ENCODE measurements at places on chromosomes 3 and 15.

GRCh38 chr3:41682996-41683395, 278.9 kb downstream of the ULK4 start:
- no peak for DNase-seq

- DNase-seq = no peak
Measured at GRCh38 chr3:194328942-194329582, 22.1 kb downstream of the CPN2 start.

DNA sequence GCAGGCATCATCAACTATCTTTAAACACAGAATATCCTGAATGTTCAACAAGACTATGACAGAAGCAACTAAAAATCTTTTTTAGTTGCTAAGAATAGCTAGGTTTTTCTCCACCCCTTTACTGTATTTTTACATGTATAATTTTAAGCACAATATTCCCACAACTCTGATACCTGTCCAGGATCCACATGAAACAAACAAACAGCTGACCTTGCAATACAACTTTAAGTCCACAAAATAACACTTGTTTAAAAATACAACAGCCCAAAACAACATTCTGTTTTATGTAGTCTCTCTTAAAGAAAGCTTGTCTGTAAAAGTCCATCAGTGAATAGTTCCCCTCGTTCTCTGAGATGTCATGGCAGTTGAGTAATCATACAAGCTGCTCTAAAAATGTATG, 41.1 kb downstream of the IFT57 start:
- DNase-seq = no peak

- no peak for DNase-seq
Measured at GRCh38 chr15:65198571-65198970, 12.7 kb downstream of the CILP start.

- DNase-seq = no peak
Measured at GRCh38 chr3:108744762-108745161, 12.4 kb downstream of the RETNLB start.

DNA sequence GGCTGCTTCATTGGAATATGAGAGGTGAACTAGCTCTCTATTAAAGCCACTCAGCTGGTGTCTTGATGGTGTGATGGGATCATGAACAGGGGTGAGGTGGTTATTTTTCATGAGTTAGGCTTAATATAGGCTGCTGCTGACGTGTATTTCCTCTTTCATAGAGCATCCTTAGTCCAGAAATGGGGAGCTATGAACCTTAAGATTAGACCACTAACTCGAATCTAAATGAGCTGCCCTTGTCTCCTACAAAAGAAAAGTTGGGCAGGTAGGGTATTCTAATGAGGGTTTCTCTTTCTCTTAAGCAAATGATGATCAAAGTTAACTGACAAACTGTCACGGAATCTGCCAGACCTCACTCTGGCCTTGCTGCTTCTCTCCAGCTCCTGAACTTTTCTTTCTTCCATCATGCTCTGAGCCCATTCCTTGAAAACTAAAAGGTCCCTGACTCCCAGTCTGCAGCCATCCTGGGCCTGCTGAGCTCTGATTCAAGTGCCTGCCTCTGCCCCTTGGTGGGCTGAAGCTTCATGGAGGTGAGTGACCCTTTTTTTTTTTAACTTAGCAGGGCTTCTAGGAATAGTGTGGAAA, at the start of gene TRIM69:
Gene TRIM69, plus strand, starts transcription at position 348 of the 585 bp plus-strand sequence. Its CDS starts 177 bp downstream, at position 525.
- no peak for DNase-seq

- DNase-seq = no peak
Measured at GRCh38 chr3:66490214-66490613, 10.6 kb downstream of the LRIG1 start.

DNA sequence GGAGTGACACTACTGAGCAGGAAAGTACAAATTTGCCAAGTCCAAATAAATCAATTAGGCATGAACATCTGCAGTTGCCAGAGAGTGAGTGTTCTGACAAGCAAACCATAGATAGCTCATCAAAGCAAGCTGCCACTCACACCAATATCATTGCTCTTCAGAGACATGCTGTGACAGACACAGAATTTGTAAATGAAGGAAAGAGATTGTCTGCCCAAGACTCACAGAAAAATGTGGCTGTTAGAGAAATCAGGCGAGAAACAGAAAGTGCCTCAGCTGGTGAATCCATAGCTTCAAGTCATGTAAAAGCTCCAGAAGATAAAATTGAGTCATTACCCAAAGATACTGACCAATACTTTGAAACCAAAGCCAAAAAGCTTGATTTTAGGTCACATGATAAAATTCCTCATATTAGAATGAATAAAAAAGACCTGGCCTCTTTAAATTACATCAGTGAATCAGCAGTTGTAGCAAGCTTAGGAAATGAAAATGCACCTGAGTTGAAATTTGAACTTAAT, 50.8 kb downstream of the CRYBG3 start:
- DNase-seq = no peak

GRCh38 chr15:34258151-34258550, 33.3 kb downstream of the EMC4 start:
- no peak for DNase-seq

DNA sequence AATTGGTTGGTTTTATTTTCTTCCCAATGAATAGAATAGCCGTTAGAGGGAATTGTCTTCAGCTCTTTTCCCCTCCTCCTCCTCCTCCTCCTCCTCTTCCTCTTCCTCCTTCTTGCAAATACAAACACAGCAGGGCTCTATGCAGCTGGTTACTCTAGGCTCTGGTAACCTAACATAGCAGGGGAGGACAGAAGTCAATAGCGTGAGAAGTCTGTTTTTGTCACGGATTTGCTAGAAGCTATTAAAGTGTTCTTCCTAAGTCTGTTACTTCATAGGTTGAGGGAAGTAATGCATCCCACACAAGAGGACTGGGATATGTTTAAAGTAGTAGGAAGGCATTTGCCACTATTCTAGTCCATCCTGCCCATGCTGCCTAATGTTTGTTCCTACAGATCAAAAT, 374.7 kb upstream of the TPRG1 start:
- no peak for DNase-seq

- no peak for DNase-seq
Measured at GRCh38 chr3:129686941-129687340, 80.5 kb upstream of the PLXND1 start.

GRCh38 chr3:172461530-172462138, 13.4 kb upstream of the GHSR start:
- no peak for DNase-seq

DNA sequence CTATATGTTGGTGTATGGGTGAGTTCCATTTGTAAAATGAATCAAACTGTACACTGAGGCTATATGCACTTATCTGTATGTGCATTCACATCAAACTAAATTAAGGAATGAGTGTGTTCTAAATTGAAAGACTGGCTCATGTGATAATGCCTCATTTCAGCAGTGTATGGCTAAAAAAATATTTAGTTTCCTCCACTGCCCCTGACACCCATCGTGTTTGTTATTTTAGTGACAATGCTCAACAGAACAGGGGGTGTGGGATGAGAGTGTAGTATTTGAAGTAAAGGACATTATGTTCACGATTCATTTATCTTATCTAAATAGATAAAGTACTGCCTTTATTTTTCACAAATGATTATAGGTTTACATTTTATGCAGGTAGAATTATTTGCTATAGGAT, 301.1 kb upstream of the ARPP21 start:
- DNase-seq = no peak

- no peak for DNase-seq
Measured at GRCh38 chr3:173743516-173743915, 346.0 kb downstream of the NLGN1 start.

DNA sequence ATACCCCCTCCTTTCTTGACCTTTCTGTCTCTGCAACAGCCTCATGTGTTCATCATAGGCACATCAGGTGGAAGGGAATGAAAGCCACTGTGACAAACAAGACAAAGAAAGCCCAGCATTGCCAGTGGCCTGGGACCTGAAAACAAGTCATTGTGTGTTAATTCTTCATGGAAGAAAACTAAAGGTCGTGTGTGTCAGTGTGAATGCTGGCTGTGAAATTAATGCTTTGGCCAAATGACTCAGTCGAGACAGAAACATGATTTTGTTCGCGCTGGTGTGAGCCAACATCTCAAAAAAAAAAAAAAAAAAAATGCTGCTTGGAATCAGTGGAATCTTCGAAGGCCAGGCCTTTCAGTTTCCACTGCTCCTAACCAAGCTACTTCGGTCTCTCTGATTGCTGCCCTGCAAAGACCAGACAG, 386.5 kb upstream of the PROK2 start:
- DNase-seq = no peak

DNA sequence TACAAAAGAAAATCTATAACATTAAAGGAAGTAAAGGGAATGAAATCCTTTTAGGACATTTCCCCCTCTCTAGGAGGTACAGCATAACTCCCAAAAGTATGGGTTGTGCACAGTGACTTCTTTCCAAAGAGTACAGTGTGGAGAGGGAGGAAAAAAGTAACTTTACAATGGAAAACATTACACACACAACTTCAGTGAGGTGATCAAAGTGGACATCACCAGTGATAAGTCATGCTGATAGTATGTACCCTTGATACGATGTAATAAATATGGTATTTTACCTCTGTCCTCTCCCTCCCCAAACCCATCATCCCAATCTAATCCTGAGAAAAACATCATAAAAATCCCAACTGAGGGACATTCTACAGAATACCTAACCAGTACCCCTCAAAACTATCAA, 10.8 kb downstream of the PLD1 start:
- no peak for DNase-seq

GRCh38 chr3:139074565-139075115, 29.9 kb upstream of the PRR23C start:
- no peak for DNase-seq

DNA sequence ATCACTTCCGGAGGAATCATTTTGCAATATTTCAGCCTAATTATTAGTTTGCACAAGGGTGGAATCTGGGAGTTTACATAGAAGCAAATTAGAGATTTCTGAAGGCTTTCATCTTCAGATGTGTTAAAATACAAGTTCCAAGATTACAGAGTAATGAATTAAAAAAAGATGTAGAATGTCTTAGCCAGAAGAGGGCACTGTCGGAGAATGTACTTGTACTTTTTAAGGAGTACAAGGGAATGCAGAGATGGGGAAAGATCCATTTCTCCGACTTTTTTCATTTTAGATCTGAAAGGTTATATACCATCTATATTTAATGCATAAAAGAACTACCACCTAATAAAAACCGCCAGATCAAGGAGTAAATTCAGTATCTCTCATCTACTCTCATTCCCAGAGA, 43.1 kb upstream of the WDR5B start:
- DNase-seq = no peak

DNA sequence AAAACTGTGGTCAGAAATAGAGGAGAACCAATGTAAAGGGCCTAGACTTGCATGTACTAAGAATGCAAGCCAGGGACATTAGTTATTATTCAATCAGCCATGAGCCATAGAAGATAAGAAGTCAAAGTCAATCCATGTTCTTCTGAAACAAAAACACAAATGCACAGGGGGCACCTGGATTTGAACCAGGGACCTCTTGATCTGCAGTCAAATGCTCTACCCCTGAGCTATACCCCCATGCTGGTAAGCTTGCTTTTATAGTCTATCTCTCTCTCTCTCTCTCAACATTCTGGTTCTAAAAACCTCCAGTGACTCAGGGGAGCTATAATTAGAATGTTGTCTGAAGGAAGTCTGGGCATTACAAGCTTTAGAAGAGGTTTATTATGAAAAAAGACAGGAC, 85.6 kb upstream of the ACP3 start:
- no peak for DNase-seq

GRCh38 chr15:47945872-47946650, 174.7 kb upstream of the SLC24A5 start:
- no peak for DNase-seq

DNA sequence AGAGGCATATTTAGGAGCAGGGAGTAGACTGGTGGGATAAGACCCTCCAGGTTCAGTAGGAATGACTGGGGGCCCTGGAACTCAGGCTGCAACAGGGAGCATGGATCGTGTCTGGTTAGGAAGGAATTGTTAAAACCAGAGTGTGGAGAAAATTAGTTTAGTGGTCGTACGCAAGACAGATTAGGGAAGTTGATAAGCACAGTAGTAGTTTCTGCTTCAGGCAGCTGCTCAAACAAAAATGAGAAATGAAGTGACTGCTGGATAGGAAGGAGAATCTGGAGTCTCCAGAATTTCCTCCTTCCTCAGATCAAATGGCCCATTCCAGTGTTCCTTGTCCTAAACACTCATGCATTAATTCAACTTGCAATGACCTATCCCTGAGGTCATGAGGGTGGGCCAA, 11.2 kb downstream of the MYD88 start:
- no peak for DNase-seq

- DNase-seq = no peak
Measured at GRCh38 chr3:30751610-30752299, 142.7 kb downstream of the GADL1 start.

GRCh38 chr15:61936528-61937195, 123.6 kb downstream of the VPS13C start:
- no peak for DNase-seq

DNA sequence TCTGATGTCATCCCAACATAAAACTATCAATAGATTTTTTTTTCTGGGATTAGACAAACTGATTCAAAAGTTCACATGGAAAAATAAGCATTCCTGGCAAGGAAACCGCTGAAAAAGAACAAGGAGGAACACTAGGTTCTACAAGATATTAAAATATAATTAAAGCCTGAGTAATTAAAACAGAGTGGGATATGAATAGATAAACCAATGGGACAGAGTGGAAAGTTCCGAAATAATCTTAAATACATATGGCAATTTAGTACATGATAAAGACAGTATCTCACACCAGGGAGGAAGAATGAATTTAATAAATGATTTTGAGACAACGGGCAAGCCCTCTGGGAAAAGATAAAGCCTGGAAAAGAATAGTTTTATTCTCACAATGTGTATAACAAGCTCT, 4.7 kb downstream of the GLDN start:
- no peak for DNase-seq

DNA sequence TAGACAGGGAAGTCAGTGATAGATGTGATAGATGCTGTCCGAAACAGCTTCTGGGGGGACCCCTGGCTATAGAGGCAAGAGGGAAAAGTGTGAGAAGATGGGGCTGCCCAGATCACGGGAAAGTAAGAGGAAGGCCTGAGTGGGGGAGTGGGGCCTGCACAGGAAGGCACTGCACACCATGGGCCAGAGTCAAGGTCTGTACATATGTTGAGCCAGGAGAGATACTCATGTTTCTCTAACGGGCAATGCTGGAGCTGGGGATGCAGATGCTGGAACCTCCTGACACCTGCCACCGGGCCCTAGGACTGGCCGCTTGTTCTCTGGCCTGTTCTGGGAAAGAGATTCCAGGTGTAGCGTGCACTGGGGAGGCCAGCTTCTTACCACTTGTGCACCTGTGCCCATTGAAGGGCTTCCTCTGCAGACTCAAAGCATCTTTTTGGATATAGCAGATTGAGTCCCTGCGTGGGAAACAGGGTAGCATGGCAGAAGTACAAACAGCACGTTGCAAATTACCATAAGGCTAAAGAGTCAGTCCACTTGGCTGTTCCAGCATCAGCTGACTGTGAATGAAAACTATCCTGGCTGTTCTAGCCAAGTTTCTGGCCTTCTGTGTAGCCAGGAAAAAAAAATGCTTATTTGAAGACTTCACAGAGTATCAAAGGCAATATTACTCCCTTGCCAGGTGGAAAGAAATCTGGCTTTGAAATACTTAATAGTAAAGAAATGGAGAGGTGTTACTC, 77.1 kb upstream of the GSK3B start:
- DNase-seq = no peak

GRCh38 chr3:124063197-124063909, 71.4 kb upstream of the ROPN1 start:
- no peak for DNase-seq

GRCh38 chr3:78163379-78163778, 1123.5 kb downstream of the ROBO2 start:
- DNase-seq = no peak

- no peak for DNase-seq
Measured at GRCh38 chr3:39147711-39148434, 5.5 kb downstream of the CSRNP1 start.

- DNase-seq = no peak
Measured at GRCh38 chr15:66907826-66908743, 157.3 kb upstream of the SMAD3 start.

All from T-helper 22 cell (primary cell).